ENCODE measurements at places on chromosomes 13 and 19. TPM values are rescaled to one million over a fixed set of nuclear protein-coding genes. Genes with fewer than 3 reads are reported as not detected.

The SULT2A1 gene
- total RNA-seq = not detected

The PSG2 gene
- total RNA-seq = not detected

DNA sequence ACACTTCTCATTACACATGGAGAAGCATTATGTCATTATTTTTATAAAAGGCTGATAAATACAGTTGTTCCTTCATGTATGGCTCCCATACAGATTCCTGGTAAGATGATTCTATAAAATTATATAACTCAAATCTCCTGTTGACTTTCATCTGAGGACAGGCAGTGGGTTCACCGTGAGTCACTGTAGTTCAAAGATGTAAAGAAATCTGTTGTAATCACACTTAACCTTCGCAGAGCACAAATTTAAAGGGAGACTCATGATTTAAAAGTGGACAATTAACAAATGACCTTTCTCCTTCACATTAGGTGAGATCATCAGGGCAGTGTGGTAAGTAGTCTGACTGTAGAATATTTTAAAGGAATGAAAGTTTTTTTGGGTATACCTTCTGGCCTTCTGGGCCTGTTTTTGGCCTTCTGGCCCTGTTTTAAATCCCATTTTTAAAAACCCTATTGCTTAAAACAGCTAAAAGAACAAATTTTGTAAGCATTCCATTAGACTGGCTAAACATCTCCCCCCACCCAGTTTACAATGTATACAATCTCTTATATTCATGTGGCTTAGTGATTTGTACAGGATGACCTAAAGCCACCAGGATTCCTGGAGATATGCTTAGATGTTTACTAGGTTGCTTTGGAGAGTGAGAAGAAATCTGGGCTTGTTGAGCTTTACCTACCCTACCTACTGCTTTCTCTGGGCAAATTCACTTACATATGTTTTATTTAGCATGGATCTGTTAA lies 171.2 kb downstream of the ITGBL1 start:
- no peak for DNase-seq

- DNase-seq = no peak
Observed at GRCh38 chr13:48431987-48432615, 19.2 kb upstream of the LPAR6 start.

DNA sequence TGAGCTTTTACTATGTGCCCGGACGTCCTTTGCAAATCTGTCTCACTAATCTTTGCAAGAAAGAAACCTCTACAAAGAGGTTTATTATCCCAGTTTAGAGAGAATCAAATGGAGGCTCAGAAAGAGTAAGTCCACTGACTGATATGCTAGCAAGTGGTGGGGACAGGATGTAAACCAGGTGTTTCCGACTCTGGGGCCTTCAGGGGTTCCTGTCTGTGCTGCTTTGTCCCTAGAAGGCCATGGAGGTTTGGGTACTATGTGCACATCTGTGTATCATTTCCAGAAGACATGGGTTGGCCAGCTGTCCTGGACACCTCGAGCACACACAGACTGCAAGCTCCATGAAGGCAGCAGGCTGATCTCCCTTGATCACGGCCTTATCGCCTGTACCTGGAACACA lies 1.2 kb upstream of the KPTN start:
- DNase-seq = no peak

The FXYD3 gene
- 1.6 TPM for total RNA-seq

DNA sequence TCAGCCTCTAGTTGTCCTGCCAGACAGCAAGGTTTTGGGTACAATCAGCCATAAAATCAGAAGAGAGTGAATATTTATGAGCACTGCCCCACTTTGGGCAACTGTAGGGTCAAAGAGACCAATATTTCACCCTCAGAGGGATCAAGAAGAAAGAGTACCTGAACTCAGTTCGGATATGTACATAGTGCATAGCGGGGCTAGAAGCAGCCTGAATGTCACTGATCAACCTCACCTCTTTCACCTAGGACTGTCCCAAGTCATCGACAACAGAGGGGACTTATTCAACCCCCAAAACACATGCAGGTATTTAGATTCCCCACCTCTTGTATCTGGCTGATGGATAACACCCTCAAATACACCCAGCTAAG lies 446.9 kb downstream of the COG6 start:
- DNase-seq = no peak

DNA sequence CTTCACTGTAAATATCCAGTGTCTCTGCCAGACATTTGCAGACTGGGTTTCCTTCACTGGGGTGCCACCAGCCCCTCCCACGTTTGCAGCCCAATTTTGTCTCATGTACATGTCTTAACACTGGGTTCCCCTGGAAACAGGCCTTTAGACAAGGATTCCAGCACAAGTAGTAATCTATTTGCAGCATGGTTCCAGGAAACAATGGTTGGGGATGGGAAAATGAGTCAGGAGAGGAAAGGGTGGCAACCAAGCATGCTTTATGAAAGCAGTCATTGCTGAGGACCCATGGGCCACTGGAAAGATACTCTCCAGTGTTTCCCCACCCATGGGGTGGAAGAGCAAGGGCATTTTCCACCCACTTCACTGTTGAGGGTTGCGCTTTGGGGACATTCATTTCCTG lies 53.6 kb upstream of the FARP1 start:
- DNase-seq = no peak

DNA sequence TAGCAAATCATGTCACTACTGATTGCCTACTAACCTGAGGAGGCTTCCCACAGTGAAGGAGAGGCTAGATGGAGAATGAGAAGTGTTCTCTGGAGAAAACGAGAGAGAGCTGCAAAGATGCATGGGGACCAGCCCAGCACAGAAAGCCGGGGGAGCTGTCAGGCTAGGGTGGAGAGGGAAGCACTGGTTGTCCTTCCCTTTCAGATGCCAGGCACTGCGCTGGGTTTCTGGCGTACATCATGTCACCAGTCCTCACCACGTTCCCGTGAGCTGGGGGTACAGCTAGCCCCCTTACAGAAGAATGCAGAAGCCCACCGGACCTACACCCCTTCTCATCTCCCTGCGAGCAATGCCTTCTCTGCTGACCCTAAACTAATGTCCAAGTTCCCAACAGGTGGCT lies 86.0 kb downstream of the STK24 start:
- DNase-seq = no peak

GRCh38 chr13:50404116-50404515 lies 388.9 kb downstream of the KCNRG start:
- no peak for DNase-seq

- no peak for DNase-seq
Observed at GRCh38 chr19:13146763-13147563, 3.2 kb downstream of the STX10 start.

DNA sequence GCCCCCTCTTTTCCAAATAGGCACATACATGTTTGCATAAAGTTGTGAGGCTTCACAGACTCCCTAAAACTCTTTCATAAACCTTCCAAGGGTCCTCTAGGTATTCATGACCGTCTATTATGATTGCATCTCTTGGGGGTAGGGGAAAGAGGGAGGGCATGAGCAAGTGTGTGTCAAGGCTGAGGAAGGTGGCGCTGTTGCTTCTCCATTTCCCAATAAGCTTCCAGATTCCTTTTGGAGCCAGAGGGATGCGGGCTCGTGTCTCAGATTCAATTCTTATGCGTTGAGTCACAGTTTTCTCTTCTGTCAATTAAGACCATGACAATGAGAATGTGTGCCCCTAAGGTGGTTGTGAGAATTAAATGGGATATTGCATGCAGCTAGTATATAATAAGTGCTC lies 51.0 kb upstream of the CYP2A7 start:
- no peak for DNase-seq

- DNase-seq = no peak
Observed at GRCh38 chr19:50214699-50215543, 11.5 kb downstream of the MYH14 start.

GRCh38 chr13:102002287-102002686 lies 399.6 kb downstream of the FGF14 start:
- DNase-seq = no peak

The ZNF302 gene
- 21.7 TPM for total RNA-seq

The ZNF575 gene
- total RNA-seq = 0.39 TPM

DNA sequence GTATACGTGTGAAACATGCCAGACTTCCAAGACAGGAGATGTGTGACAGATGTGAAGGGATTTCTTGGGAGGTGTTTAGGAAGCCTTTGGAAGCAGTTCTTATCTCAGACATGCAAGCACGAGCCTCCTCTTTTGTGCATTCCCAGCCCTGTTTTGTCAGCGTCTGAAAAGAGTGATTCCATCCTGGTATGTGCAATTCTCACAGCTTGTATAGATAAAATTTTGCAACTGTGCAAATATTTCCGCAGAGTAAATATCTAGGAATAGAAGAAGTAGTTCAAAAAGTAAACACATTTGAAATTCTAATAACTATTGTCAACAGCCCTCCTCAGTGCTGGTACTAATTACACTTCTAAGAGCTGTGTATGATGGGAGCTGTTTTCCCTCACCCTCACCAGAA lies 72.3 kb upstream of the C1QTNF9B start:
- peak; percentile 34 for DNase-seq

- DNase-seq = no peak
Observed at GRCh38 chr19:30053558-30053957, 111.5 kb downstream of the URI1 start.

GRCh38 chr13:89856512-89856911 lies 1491.0 kb upstream of the MIR17HG start:
- no peak for DNase-seq

- no peak for DNase-seq
Observed at GRCh38 chr13:35839806-35840205, 291.4 kb downstream of the DCLK1 start.

DNA sequence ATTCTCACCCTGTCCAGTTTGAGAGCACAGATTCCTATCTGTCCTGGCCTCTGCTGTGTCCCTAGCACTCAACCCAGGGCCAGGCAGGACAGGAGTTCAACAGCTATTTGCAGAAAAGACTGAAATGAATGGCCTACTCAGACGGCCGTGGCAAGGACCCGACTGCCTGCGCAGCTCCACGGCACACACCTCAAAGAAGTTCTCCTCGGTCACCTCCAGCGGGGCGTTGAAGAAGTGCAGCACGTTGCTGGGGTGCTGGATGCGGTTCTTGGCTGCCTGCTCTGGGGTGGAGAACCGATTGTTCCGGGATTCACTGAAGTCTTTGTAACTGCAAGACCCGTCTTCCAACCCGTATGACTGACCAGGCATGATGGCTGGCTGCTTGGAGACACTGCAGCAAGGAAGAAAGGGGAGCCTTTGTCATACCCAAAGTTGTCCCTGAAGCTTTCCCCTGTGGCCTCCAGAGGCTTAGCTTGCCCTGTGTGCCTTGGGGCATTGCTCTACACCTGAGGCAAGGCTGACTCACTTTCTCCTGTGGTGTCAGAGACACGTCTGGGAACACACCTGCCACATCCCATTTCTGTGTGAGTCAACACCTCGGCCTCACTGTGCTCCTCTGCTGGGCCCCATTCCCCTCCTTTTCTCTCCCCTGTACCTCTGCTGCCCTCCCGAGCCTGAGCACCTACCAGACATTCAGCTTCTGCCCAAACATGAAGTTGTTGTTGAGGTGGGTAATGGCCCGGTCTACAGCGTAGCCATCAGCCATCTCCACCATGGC lies 6.8 kb upstream of the ECH1 start:
- DNase-seq = no peak

GRCh38 chr13:50261130-50261901 lies 246.1 kb downstream of the KCNRG start:
- DNase-seq = no peak

DNA sequence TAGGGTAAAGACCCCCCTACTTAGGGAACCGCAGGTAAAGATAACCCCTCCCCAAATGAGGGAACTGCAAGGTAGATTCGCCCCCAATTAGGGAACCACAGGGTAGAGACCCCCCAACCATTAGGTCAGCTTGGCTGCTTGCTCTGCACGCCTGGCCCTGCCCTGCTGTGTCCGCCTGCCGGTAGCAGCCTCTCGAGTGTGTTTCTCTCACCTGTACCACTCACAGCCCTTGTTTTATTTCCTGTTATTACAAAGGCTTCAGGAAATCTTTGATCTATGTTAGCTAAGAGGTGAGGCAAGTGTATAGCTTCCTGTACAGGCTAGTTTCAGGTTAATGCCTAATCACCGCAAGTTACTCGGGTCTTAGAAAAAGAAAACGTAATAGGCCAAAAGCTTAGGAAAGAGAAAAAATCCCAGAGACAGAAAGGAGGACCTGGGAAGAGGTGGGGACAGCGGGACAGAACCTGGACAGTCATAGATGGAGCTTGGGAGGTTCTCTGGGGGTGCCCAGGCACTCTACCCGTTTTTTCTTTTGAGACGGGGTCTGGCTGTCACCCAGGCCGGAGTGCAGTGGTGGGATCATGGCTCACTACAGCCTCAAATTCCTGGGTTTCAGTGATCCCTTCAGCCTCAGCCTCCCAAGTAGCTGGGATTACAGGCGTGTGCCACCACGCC lies 23.1 kb upstream of the EIF3G start:
- no peak for DNase-seq

GRCh38 chr13:74006666-74007065 lies 127.5 kb downstream of the KLF12 start:
- no peak for DNase-seq

GRCh38 chr13:109606520-109606919 lies 179.9 kb downstream of the IRS2 start:
- no peak for DNase-seq
